Mesenchymal stem cell (in vitro differentiated cells and primary cell): ENCODE measurements at places on chromosomes 3 and 15.

DNA sequence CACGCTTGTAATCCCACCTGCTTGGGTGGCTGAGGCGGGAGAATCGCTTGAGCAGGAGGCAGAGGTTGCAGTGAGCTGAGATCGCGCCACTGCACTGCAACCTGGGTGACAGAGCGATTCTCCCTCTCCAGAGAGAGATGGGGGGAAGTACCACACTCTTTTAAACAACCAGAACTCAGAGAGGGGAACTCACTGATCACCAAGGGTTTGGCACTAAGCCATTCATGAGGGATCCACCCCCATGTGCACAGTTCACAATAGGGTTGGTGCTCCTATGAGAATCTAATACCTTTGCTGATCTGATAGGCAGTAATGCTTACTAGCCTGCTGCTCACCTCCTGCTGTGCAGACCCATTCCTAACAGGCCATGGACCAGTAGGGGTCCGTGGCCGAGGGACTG is 51.6 kb downstream of the QTRT2 start:
- DNase-seq: no peak

DNA sequence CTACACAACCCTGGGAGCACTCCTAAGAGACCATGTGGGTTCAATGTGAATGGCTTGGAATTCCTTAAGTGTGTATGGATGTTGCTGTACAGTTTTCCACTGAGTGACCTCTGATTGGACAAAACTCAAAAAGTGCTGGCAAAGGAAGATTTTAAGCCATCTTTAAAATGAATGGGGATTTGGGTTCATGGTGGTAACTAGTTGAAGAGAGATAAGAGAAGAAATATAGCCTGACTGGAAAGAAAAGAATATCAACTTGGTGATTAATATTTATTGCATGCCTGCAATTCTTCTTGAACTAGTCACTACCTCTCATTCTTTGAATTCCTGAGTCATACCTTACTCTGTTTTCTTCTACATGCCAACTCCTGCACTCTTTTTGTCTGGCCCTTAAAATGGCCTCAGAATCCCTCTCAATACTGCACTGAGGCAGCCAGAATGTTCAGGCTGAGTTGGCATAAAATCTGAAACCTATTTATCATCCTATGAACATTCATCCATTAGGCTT is 124.7 kb downstream of the RPL22L1 start:
- peak; percentile 16 for DNase-seq

- peak; percentile 84 for DNase-seq
These were observed 46.3 kb upstream of the UTS2B start for GRCh38 chr3:191376516-191377141.

DNA sequence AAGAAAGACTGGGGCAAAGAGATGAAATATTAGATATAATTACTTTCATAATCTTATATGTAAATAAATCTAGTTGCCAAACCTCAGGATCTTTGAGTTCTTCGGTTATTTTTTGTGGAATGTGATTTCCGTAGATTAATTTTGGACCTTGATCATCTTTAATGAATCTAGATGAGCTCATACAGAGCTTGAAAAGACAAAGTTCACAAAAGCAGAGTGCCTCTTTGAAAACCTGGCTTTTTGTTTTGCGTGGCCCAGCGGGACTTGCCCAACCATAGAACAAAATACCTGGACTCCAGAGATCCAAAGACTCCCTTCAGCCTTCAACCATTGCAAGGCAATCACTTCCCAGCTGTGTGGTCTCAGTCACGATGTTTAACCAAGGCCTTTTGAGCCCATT is 54.8 kb upstream of the CHST2 start:
- no peak for DNase-seq
